ENCODE measurements at places on chromosomes 7 and 10. TPM values are rescaled to one million over a fixed set of nuclear protein-coding genes. Genes with fewer than 3 reads are reported as not detected.

GRCh38 chr7:46015107-46015868, 94.2 kb upstream of the IGFBP3 start:
- H3K4me3 ChIP-seq = no peak overlapping the region
- H3K4me1 ChIP-seq = no peaks in the 10 kb centered on the region
- no peaks in the 10 kb centered on the region for H3K36me3 ChIP-seq

- no peak overlapping the region for H3K27ac ChIP-seq
- H3K4me3 ChIP-seq = no peak overlapping the region
- H3K27me3 ChIP-seq = no peaks in the 10 kb centered on the region
- peaks cover 7% of the 10 kb centered on the region for H3K4me1 ChIP-seq
- peaks cover 3% of the 10 kb centered on the region for H3K36me3 ChIP-seq
Observed at GRCh38 chr7:139842401-139843210, 13.5 kb downstream of the TBXAS1 start.

DNA sequence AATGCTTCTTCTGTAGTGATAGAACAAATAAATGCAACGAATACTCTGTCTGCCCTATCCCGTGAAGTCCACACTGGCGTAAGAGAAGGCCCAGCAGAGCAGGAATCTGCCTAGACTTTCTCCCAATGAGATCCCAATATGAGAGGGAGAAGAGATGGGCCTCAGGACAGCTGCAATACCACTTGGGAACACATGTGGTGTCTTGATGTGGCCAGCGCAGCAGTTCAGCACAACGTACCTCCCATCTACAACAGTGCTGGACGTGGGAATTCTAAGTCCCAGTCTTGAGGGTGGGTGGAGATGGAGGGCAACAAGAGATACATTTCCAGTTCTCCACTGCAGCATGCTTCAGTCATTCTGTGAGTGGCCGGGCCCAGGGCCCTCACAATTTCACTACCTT, 45.8 kb downstream of the FIGNL1 start:
- no peak overlapping the region for H3K4me3 ChIP-seq
- no peaks in the 10 kb centered on the region for H3K27me3 ChIP-seq
- DNase-seq = no peak
- H3K4me1 ChIP-seq = peaks cover 54% of the 10 kb centered on the region
- no peak overlapping the region for H3K27ac ChIP-seq

Gene TFEC
- total RNA-seq = not detected

DNA sequence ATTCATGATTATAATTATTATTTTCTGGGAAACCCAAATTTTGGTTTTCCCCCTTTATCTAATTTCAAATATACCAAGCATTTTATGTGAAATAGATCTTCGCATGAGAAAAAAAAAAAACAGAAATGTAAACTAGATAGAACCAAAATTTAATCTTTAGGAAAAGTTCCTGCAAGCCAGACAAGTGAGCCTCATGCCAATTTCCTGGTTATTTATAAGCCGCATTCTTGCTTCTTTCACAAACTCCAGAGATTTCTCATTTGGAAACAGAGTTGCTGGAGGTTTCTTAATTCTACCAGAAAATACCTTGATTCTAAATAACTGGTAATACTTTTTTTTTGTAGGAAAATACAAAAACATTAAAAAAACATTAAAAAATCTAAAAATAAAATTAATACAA, 690.4 kb upstream of the IGFBP3 start:
- H3K27me3 ChIP-seq = no peaks in the 10 kb centered on the region
- H3K4me3 ChIP-seq = no peak overlapping the region
- no peaks in the 10 kb centered on the region for H3K4me1 ChIP-seq
- no peaks in the 10 kb centered on the region for H3K36me3 ChIP-seq
- DNase-seq = no peak
- H3K27ac ChIP-seq = no peak overlapping the region
